ENCODE measurements at places on chromosomes 16 and 17.

GRCh38 chr16:68289621-68290329 is 21.0 kb downstream of the SLC7A6OS start:
- peak; percentile 63 for DNase-seq

GRCh38 chr17:77734371-77735080 is 224.0 kb upstream of the TNRC6C start:
- no peak for DNase-seq

GRCh38 chr16:76035689-76036088 is 241.5 kb upstream of the CNTNAP4 start:
- DNase-seq = no peak

- DNase-seq = no peak
Measured at GRCh38 chr17:70621566-70621965, 452.2 kb downstream of the KCNJ2 start.

GRCh38 chr17:1709971-1710806 is at the start of gene TLCD2:
Gene TLCD2, minus strand, starts transcription at chr17:1710377. Its CDS starts 135 bp downstream, at chr17:1710242.
- DNase-seq = no peak

GRCh38 chr16:26860506-26860905 is 206.2 kb upstream of the C16orf82 start:
- no peak for DNase-seq

- no peak for DNase-seq
Measured at GRCh38 chr16:25959221-25959620, 267.5 kb downstream of the HS3ST4 start.

GRCh38 chr16:58020628-58021521 is 4.7 kb upstream of the MMP15 start:
- no peak for DNase-seq
